ENCODE measurements at places on chromosomes 3 and 15.

DNA sequence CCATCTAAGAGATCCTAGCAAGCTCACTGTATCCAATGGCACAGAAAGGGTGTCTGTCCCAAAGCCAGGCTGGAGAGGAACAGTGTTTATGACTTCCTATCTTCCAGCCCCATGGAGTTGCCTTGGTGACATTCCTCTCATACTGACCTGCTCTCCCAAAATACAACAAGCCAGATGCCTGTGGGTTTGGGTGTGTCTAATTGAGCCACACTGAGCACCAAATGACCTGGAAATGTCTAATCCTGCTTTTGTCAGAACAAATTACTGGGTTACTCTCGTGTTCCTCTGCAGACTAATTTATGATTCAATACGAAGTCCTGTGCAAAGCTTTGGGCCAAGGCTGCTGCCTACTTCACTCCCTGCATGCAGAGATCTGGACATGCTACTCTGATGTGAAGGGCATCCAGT is 98.1 kb upstream of the STRIT1 start:
- DNase-seq = no peak

- DNase-seq = no peak
These were observed 60.1 kb downstream of the SLC12A1 start for GRCh38 chr15:48266024-48266689.

DNA sequence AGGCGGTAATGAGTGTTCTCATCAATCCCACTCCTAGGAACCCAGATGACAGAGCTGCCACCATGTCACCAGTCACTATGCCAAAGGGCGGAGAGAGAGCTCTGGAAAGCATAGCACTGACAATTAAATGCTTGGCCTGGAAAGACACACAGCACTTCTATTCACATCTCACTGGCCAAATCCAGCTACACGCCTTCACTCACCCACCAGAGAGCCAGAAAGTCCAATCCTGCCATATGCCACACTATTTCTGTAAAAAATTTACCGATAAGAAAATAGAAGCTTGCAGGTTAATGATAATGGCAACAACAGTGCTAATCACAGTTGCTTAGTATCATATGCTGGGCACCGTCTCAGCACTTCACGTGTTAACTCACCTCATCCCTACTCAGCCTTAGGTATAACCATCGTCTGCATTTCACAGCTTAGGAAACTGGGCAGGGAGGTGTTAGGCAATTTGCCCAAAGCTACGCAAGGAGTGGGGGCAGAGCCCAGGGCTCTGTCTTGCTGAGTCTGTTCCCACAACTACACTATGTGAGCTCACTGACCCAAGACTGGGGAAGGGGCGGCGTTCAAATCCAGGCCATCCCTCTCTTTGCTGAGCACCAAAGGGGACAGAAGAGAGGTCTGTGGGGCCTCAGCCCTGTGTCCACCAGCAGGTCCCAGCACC is 16.5 kb downstream of the KLHL25 start:
- DNase-seq = no peak

DNA sequence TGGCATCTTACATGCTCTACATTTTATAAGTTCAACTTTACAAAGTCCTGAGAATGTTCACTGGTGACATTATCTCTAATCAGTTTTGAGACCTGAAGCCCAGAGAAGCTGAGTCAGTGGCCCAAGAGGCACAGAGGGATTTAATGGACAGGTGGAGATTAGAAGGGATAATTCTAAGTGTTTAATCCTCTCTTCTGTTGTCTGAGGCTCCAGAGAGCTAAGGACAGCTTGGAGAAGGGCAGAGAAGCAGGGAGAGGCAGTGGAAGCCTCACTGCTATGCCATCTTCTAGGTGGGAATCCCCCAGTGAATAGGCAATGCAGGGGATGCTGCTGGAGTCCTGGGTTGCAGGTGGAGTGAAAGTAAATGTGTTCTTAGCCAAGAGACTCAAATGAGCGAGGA is 369.4 kb upstream of the SLCO3A1 start:
- no peak for DNase-seq

DNA sequence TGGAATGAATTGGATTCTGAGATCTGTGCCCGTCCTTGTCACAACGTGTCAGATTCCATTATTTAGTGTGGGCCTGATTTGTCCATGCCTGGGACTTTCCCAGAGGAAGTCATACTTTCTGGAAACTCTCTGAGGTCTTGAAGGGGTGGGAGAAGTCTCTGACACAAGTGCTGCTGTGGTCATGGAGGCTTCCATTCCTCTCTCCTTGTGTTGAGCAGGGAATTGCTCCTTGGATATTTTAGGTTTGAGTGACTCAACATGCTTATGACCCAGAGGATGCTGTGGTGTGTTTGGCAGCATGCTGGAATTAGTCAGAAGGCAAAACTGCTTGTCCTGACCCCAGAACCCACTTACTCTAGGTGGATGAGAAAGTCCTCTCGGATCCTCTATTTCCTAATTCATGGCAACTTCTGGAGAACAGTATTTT is 132.1 kb downstream of the LPP start:
- DNase-seq = no peak

GRCh38 chr3:99962703-99963102 is 145.0 kb downstream of the CMSS1 start:
- DNase-seq = no peak

DNA sequence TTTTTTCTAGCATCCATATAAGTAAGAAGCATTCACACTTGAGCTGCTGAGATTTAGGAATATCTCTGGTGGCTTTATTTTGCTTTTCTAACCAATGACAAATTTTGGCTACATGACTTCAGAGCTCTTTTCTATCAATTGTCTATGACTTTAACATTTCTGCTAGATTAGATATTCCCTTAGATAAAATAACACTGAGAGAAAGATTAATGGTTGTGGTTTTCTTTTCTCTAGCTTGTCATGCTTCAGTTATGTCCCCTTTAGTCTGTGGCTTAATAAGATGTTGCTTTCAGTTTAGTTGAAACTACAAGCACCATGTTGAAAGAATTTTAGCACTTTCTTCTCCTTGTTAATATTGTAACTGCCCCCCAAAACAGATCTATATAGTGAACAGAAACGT is 665.6 kb upstream of the CCDC54 start:
- no peak for DNase-seq

DNA sequence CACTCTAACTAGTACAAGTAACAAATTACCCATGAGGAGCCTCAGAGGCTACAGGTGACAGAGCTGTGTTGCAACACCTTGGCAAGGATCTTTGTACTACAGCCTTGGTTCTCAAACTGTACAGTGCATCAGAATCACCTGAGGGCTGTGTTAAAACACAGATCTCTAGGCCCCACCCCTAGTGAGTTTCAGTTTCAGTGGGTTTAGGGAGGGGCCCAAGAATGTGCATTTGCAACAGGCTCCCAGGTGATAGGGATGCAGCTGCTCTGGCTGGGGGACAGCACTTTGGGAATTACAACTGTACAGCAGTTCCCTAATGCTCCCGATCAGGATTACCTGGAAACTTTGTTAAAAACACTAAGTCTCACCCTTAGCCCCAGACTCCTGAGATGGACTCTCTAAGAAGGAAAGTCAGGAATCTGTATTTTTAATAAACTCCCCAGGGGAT is 66.1 kb upstream of the NR2F2 start:
- DNase-seq = no peak

GRCh38 chr3:114380233-114380651 is 86.4 kb downstream of the TIGIT start:
- no peak for DNase-seq

DNA sequence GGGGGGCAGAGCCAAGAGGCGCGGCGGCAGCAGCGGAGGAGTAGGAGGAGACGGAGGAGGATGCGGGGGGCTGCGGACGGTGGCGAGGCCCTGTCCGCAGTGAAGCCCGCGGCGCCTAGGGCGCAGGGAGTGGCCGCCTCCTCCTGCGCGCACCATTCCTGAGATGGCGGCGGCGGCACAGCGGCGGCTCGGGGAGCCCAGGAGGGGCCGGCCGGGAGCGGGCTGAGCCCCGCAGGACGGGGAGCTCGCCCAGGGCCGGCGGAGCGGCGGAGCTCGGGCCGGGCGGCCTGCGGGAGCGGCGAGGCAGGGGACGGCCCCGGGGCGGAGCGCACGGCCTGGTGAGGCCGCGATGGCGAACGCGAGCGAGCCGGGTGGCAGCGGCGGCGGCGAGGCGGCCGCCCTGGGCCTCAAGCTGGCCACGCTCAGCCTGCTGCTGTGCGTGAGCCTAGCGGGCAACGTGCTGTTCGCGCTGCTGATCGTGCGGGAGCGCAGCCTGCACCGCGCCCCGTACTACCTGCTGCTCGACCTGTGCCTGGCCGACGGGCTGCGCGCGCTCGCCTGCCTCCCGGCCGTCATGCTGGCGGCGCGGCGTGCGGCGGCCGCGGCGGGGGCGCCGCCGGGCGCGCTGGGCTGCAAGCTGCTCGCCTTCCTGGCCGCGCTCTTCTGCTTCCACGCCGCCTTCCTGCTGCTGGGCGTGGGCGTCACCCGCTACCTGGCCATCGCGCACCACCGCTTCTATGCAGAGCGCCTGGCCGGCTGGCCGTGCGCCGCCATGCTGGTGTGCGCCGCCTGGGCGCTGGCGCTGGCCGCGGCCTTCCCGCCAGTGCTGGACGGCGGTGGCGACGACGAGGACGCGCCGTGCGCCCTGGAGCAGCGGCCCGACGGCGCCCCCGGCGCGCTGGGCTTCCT is at the start of gene GPR27:
Gene GPR27, plus strand, starts transcription at position 155 of the 909 bp plus-strand sequence. Its CDS starts 195 bp downstream, at position 350.
- no peak for DNase-seq

DNA sequence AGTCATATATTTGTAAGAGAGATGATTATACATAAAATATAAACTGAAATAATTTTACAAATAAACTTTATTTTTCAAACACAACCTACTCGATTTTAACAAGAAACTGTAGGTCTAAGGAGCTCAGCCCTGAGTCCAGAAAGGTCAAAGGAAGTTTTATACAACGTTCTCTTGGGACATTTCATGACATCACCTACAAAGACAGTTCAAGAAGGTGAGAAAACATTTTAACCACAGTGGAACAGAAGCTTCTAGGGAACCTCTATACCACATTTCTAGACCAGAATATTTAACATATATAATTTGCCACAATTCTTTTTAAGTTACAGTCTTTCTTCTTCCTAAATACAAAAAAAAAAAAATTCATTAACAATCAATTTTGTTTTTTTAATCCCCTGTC is 40.1 kb downstream of the CBLB start:
- DNase-seq = no peak

DNA sequence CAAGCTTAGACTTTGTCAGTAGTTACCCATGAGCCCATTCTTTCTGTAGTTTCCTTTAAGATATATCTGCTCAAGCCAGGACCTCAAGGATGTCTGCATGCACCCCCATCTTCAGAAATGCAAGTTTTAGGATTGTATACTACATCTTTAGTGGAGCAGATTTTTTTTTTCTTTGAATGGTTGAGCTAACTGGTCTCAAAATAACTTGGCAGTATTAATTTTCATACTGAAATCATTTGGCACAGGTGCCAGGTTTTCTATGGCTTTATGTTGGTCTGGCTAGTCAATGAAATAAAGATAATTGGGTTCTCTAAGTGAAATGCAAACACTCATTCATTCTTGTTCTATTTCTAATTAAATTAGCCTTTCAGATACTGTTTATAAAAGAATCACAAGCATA is 108.9 kb downstream of the ATG7 start:
- DNase-seq = no peak

GRCh38 chr15:82146576-82146975 is 100.8 kb upstream of the MEX3B start:
- DNase-seq = no peak

DNA sequence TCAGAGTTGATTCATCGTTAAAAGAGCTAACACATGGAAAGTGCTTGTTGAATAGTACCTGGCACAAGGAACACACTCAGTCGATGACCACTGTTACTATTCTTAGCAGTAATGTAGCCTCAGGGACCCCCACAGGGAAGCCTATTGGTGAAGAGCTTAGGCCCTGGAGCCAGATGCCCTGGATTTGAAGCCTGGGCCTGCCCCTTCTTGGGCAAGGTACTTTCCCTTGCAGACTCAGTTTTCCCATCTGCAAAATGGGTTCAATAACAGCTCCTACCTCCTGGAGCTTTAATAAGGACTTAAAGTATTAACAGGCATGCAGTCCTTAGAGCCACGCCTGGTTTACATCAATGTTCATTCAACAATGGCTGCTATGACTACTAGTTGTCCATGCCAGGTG is 96.9 kb upstream of the WNT5A start:
- no peak for DNase-seq

DNA sequence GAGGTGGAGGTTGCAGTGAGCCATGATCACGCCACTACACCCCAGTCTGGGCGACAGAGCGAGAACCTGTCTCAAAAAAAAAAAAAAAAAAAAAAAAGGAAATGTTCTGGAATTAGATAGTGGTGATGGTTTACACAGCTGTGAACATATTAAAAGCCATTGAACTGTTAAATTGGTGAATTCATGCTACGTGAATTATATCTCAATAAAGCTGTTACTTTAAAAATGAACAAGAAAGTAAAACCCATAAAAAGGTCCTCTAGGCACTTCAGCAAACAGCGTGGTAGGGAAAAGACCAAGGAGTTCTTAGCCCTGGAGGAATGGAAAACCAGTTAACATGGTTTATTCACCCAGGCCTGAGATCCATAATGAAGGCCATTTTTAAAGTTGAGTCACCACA is 180.1 kb downstream of the ATG7 start:
- no peak for DNase-seq

DNA sequence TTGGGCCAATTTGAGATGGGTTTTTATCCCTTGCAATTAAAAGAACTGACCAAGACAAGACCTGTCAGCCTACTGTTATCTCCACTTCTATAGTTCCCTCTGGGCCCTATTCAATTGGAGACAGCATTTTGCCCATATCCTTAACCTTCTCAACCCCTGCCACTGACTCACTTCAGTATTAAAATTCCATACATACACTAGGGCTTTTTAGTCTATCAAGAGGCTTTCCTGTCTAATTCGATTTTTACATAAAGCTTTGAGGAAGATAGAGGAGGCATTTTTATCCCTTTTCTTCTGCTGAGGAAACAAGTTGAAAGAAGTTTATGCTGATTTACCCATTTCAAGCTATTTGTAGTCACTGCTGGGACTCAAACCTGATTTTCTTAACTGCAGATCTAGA is 51.1 kb downstream of the GTF2E1 start:
- no peak for DNase-seq

DNA sequence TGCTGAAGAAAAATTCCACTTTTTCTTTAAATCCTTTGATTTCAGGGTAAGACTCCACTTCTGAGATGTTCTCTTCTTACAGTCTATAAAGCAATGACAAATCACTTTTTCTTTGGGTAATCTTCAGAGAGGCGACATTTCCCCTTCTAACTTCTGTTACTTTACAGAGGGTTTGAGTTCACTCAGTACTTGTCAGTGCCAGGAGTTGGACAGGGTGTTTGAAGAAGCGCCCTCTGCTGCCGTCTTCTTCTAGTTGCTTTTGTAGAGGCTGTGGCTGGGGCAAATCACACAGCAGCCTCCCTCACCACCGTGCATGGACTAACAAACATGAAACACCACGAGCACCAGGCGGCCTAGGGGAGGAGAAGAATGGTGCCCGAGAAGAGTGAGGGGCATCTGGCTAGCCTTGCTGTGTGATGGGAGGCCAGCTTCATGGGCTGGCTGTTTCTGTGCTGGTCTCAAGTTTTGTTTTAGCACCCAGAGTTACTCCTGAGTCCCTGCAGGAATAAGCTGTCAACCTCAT is at the start of gene CD80:
Gene CD80, minus strand, starts transcription at position 174 of the 523 bp plus-strand sequence. CDS start 1,886 bp downstream, outside the sequence.
- no peak for DNase-seq

DNA sequence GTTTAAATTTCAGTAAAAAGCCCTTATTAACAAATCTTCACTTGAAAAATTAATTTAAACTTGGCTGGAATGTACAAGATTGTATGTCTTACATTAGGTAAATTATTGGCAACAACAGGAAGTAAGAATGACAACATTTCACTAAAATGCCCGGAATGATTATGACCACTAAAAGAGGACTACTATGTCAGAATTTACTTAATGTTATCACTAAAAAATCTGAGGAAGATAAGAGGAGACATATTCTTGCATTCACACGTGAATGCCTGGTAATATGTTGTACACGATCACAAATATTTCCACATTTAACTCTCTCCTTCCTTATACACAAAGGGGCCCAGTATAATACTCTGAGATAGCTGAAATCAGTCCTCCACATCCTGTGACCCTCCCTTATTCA is 29.7 kb downstream of the VGLL3 start:
- DNase-seq = no peak
